ENCODE measurements at places on chromosomes 2 and 18.

- DNase-seq: no peak
These were observed 99.0 kb downstream of the MGAT5 start for GRCh38 chr2:134352844-134353243.

DNA sequence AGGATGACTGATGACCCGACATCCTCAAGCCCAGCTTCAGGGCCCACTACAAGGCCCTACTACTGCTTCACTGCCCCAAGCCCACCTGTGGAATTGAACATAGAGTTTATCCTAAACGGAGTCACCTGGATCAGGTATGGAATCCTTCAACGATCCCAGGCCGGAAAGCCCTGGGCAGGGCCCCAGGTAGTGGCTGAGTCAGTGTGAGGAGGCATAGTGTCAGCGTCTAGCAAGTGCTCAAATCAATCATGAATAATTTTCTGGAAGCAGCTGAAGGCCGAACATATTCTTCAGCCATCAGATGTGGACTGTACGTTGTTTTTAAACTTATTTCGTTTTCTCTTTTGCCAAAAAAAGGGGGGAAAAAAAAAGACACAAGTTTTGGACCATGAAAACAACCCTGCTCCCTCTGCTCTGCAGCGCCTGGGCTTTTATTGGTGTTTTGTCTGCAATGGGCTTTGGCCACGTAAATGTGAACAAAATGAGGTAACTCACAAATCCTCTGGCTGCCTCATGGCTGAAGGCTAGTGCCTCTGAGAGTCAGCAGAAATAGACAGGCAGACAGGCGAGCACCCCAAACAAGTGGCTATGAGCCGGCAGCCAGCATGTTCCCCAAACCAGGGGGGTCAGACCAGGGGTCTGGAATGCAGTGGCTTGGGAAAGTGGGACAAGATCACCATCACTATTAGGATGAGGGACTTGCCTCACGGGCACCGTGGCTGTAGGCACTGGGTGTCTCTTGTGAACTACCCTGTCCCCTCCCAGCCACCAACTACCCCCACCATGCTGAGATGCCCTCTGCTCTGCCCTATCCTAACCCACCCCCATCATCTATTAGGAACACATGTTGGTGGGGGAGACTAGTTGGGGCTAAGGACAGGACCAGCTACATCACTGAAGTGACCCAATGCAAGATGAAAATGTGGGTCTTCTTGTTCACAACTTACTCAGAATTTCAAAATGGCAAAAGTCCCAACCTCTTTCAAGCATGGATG, 51.4 kb downstream of the TTC32 start:
- no peak for DNase-seq

GRCh38 chr2:20067992-20068584, 16.7 kb upstream of the LAPTM4A start:
- no peak for DNase-seq

GRCh38 chr2:68238955-68239822, 13.1 kb downstream of the PPP3R1 start:
- no peak for DNase-seq

GRCh38 chr2:46188041-46188716, 109.0 kb upstream of the EPAS1 start:
- DNase-seq: no peak

GRCh38 chr2:21039979-21040467, 3.9 kb downstream of the APOB start:
- DNase-seq: no peak

- DNase-seq: no peak
These were observed 127.2 kb downstream of the CALCRL start for GRCh38 chr2:187320846-187321245.

Measured in head of caudate nucleus (tissue), 42 donors.